T-helper 1 cell (primary cell): ENCODE measurements at places on chromosomes 5 and 9.

DNA sequence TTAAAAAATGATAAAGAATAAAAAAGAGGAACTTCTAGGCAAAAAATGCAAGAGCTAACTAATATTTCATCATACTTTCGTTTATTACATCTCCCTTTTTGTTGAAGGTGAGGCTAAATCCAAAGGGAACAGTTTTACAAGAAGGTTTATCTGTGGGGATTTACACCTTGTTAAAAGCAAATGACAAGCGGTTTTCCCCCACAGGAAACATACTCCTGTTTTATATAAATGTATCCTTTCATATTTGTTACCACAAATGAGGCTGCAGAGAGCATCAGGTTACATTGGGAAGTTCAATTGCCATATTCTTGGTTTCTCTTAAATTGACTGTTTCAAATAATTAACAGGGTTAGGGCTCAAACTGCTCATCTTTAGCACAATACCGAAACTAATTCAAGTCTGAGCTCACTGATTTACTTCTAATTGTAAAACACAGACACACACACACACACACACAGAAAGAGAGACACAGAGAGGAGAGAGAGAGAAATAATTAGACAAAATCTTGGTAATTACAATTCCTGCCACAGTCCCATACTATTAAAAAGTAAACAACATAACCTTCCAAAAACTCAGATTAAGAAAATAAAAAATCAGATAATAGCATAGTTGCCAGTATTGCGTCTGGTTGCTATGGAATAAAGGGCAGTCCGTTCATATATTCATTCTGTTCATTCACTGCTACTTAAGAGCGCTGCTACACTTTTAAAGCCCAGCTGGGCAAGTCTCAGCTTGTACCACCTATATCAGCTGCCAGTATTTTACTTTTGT, 17.1 kb downstream of the RFX3 start:
- no peak for DNase-seq

GRCh38 chr5:26945901-26946300, 92.5 kb downstream of the CDH9 start:
- DNase-seq, result no peak

- no peak for DNase-seq
These were observed 335.6 kb downstream of the ZSWIM6 start for GRCh38 chr5:61667525-61668218.

DNA sequence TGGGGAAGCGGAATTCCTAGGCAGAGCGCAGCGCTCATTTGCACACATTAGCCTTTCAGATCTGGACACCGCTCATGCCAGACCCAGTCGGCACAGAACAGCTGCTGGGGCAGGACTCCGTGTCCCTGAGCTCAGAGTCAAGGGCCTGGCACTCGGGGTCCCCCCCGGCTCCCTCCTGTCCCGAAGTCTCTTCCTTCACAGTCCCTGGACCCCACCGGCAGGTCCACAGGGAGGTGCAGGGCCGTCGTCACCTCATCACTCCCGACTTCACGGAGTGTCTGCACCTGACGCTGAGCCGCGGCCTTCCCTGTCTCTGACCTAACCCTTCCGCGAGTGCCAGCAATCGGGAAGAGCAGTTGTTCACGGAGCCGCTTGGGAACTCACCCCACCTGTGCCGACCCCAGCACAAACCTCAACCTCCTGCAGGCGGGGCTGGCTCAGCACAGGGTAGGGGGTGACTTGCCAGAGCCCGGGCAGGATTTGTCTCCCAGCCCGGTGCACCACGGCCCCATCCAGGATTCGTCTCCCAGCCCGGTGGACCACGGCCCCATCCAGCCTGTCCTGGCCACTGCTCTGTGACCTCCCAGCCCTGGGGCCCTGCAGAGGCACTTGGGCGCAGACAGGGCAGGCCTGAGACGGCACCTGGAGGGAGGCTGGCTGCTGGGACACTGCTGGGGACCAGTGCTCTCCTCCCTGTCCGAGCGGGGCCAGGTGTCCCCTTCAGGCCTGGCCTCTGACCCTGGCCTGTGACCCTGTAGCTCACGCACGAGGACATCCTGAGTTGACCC, 9.9 kb upstream of the SLC9A3 start:
- no peak for DNase-seq

DNA sequence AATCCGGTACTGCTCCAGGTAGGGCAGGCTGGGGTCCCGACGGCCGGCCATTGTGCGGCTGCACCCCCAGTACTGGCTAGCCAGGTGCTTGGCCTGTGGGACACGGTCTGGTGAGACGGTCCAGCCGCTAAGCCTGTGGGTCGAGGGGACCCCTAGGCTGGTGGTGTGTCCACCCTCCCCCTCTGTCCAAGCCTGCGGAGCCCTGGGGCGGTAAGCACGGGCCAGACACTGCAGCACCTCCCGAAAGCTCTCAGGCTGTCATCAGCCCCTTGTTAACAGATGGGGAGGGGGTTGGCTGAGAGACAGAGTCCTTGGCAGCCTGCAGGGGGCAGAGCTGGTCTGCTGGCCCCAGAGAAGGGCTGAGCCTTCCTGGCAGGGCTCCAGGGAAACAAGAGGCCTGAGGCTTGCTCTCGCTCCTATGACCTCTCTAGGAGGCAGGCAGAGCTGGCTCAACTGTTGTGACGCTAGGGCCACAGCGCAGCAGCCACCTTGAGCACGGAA, 11.8 kb upstream of the MRNIP start:
- DNase-seq, result no peak

DNA sequence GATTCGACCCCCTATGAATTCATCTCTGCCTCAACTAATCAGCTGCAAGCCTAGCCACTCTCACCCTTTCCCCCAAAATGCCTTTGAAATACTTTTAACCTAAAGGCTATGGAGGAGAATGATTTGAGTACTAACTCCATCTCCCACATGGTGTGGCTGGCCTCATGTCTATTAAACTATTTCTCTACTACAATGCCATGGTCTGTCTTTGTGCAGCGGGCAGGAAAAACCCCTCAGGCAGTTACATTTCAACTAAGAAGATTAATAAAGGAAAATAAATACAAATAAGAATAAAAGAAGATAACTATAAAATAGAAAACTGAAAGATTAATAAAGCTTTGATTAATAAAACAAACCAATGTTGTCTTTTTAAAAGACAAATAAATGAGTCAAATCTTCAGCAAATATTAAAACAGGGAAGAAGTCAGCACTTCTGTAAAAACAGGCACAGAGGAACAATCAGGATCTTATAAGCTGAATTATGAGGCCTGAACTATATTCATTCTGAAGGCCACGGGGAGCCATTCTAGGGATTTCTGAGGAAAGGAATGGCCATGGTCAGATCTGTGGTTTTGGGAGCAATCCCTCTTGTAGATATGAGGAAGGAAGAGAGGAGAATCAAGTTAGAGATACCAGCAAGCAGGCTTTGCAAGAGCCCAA, 116.1 kb upstream of the SLC12A2 start:
- DNase-seq, result no peak

GRCh38 chr9:37947977-37948376, 44.0 kb upstream of the SLC25A51 start:
- no peak for DNase-seq

DNA sequence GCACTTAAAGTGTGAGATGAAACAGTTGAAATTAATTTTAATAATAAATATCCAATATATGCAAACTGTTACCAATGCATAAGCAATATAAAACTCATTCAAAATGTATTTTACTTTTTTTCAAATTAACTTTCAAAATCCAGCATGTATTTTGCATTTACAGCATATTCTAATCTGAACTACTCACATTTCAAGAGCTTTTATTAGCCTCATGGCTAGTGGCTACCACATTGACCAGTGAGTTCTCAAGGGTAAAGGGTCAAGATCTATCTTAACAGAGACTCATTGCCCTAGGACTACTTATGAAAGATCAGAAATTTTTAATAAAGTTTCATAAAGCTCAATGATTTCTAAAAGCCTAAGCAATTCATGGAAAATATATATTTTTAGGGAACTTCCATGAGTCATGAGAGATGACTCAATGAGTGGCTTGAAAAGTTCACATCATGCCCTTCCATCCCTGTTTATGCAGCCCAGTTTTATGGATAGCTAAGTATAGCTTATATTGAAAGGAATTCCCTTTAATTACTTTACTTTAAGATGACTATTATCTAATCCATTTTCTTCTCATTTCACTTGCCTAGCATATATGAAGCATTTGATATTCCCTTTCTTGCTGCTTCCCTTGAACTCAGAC, 608.6 kb downstream of the SLCO4C1 start:
- DNase-seq, result no peak

GRCh38 chr9:132012704-132013357, 66.8 kb downstream of the MED27 start:
- DNase-seq, result no peak

DNA sequence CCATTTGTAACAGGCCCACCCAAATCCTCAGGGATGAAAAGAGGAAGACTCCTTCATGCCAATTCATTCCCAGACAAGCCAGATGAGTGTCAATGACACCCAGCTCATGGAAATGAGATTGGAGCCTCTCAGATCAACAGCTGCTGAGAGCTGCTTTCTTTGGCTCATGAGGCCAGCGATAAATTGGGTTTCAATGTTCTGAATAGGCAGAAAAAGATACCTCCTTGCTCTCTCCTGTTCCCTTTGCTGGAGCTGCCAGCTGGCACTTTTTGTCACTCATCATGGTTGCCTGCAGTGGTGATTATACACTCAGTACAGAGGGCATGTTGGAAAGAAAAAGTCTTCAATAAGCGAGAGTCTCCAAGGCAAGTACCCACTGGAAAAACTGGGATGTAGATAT, 47.1 kb downstream of the SH3RF2 start:
- no peak for DNase-seq

DNA sequence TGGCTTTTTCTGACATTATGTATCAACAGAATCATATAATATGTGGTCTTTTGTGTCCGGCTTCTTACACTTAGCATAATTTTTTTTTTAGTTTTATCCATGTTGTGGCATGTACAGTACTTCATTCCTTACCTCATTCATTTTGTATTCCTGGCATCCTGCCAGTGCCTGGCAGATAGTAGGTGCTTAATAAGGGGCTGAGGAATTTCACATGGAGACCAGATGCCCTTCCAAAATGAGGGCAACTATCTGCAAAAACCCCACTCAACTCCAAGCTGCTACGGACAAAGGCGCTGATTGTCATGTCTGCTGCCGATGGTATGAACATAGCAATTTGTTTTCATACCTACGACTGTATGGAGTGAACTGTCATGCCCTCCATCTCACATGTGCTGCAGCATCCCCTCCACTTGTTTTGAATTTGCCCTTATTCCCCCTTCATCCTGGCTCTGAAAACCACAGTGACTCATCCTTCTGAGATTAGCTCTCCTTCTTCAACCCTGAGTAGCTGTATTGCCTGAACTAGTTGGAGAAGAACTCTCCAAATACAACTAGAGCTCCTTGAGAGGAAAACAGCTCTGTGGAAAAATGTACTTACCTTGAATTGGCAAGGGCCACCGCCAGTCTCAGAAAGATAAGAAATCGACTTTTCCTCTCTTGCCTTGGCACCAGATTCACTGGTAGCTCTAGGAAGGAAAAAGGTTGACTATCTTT, 41.3 kb upstream of the FOXE1 start:
- no peak for DNase-seq

- DNase-seq, result no peak
These were observed 31.8 kb upstream of the MAP1B start for GRCh38 chr5:72075461-72075860.

- no peak for DNase-seq
These were observed 510.5 kb downstream of the RAB3C start for GRCh38 chr5:59093329-59093728.

DNA sequence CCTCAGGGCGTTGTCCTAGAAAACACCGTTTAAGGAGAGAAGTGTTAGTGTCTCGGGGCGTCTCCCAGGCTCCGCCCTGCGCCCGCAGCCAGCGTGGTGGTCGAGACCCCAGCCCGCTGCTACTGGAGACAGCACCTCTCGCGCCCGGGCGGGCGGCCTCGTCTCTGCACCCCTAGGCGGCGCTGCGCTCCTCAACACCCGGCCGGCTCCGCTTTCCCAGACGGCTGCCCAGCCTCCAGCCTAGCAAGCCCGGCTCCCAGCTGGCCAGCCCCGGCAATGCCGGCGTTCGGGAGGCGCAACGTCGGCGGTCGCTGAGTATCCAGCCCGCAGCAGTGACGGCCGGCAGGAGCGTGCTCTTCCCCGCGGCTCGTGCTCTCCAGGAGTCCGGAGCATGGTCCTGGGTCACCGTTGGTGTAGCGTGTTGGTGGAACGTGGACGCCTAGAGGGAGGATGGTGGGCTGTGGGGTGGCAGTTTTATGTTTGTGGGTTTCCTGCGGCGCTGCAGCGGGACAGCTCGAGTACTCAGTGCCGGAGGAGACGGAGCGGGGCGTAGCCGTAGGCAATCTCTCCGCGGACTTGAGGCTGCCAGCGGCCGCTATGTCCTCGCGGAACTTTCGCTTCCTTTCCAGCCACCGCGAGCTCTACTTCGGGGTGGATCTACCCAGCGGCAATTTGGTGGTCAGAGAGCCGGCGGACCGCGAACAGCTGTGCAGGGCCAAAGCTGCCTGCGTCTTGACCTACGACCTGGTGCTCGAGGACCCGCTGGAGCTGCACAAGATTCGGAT, 536 bp downstream of the PCDHAC1 start:
- no peak for DNase-seq

GRCh38 chr5:67189931-67190330, 6.7 kb downstream of the CD180 start:
- no peak for DNase-seq

- DNase-seq, result no peak
These were observed 158.7 kb downstream of the EFNA5 start for GRCh38 chr5:107512029-107512428.

DNA sequence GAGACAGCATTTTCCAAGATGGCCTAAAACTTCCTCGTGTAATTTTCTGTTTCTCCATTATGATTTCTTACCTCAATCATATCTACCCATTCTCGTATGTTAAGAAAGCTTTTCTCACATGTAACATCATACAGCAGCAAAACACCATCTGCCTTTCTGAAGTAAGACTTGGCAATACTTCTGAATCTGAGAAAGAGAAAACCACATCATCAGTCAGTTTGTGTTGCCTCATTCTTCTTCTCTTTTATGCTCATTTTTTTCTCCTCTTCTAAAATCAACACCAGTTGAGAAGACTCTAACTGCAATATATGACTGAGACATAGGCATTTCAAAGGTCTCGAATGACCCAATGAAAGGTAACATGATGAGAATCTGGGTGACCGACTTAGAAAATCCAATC, 66.0 kb downstream of the RASEF start:
- no peak for DNase-seq

- DNase-seq, result no peak
These were observed 86.5 kb upstream of the LMX1B start for GRCh38 chr9:126527109-126527825.

- no peak for DNase-seq
These were observed 18.8 kb downstream of the SLC1A1 start for GRCh38 chr9:4508907-4509589.

- DNase-seq, result no peak
These were observed 316.6 kb upstream of the RIOK2 start for GRCh38 chr5:97499605-97500004.

DNA sequence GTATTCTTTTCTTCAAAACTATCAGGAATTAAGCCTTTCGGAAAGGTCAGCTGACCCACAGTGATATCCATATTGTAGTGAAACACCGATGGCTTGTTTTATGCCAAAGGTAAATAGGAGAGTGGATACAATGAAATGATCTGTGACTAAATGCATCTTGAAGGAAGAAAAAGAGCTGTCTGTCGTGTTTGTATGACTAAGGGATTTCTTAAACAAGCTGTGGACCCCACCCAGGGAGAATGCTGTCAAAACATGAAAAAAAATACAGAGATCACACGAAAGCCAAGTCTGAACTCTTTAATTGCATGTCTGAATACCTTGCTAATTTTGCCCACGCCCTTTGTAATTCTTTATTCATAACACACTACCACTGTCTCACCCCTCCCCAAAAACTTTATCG, 286.4 kb upstream of the WWC1 start:
- no peak for DNase-seq

- DNase-seq, result no peak
These were observed 120.7 kb downstream of the MYO10 start for GRCh38 chr5:16815432-16815831.
